H9 (cell line): ENCODE measurements at places on chromosomes 5 and 9. TPM values are rescaled to one million over a fixed set of nuclear protein-coding genes. Genes with fewer than 3 reads are reported as not detected.

FAM163B gene
- 0.39 and 0.64 TPM in 2 replicates for total RNA-seq

SPATA6L gene
- total RNA-seq, result 0.75 and 0.87 TPM in 2 replicates

GRCh38 chr5:150431574-150431973 is 18.0 kb downstream of the RPS14 start:
- no peak overlapping the region for H3K4me3 ChIP-seq
- H3K36me3 ChIP-seq, result no peaks in the 10 kb centered on the region
- no peaks in the 10 kb centered on the region for H3K4me1 ChIP-seq

DNA sequence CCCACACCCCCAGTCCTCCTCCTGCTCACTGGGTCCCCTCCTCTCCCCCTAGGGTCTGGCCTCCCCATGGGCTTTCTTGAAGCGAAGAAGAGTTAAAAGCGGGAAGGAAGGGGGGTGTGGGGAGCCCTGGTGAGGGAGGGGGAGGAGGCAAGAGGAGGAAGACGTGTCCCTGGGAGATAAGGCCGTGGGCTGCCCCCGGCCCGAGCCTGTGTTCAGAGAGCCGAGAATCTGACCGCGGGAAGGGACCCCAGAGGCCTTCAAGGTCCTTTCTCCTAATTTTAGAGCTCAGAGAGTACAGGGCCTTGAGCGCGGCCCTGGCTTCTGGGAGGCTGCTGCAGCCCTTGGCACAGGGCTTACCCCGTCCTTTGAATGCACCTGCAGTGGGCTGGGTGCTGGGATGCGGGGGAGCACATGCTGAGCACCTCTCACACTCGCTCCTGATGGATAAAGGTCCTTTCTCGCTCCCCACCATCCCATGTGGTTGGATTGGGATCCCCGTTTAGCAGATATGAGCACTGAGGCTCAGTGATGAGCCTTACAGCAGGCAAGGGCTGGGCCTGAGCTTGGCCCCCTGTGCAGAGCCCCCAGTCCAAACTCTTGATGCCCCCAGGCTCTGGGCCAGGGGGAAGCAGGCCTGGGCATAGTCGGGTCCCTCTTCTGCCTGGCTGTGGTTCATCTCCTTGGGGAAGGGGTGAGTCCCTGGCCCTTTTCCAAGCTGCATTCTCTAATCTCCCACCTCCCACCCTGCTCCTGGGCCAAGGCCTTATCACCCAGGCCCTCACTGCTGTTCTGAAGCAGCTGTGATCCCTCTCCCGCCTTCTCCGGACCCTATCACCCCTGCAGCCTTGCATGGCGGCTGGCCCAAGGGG is 5.9 kb downstream of the GFI1B start:
- DNase-seq, result no peak
- H3K27me3 ChIP-seq, result no peaks in the 10 kb centered on the region; the same call in 1 of the 2 replicates
- H3K4me1 ChIP-seq, result no peaks in the 10 kb centered on the region
- H3K36me3 ChIP-seq, result no peaks in the 10 kb centered on the region
- no peak overlapping the region for H3K27ac ChIP-seq

DNA sequence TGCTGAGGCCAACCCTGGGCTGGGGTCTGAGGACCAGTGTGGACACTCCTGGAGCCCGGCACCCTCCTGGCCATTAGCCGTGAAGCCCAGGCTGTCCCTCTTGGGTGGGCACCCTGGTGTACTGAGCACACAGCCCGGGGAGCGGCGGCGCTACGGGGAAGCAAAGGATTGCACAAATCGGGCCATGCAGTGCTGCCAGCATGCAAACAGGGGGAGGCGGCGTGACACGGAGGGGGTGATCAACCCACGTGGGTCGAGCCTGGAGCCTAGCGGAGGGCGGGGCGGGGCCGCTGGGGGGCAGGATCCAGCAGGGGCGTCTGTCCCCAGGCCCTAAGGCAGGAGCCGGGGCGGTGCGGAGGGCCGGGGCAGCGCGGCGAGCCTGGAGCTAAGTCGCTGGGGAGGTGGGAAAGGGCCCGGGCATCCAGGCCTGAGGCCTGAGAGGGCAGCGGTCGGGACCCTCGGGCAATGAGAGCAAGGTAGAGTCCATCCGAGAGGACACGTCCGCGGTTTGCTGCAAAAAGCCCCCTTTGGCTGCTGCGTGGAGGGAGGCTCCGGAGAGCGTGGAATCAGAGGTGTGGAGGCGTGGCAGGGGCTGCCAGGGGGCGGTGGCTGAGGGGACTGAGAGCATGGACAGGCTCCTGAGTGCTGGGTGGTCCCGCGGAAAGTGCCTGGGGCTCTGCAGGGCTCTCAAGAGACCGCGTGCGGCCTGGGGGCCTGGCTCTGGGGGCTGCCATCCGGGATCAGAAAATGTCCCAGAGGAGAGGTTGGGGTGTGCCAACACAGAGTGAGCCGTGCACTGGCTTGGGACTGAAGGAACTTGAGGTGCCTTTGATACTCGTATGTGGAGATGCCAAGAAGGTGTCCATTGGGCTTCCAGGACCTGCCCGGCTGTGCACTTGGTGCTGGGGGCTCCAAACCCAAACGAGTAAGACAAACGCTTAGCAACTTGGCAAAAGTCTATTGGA is 94.2 kb downstream of the BARX1 start:
- H3K36me3 ChIP-seq, result no peaks in the 10 kb centered on the region
- no peak overlapping the region for H3K27ac ChIP-seq
- no peaks in the 10 kb centered on the region; the same call in 1 of the 2 replicates for H3K4me1 ChIP-seq
- no peaks in the 10 kb centered on the region for H3K27me3 ChIP-seq
- H3K4me3 ChIP-seq, result no peak overlapping the region

DNA sequence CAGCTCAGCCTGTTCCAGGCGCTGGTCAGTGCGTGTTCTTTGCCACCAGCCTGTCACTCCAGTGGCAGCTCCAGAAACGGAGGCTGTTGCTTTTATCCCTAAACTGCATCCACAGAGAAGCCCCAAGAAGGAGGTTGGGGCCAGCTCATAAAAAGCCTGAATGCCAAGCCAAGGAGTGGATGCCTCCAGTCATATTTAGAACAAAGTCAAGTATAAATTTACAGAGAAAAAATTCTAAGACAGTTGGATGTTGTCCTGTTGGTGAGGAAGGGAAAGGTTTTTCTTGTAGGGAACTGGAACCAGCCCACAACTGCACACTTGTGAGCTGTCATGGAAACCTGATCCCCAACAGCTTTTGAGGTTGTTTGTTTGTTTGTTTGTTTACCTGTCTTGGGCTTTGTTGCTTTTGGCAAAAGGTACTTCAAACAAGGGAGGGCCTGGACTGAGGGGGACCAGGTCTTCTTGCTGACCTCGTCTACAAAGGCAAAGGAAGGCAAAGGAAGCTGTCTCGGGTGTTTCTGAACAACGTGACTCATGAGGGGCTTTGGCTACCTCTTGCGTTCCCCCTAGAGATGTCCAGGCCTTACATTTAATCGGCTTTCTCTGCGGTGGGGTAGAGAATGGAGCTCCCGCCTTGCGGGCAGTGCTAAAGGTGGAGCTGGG is 36.7 kb downstream of the OLFML2A start:
- no peak for DNase-seq
- peaks cover 3% of the 10 kb centered on the region; the same call in 1 of the 2 replicates for H3K4me1 ChIP-seq
- no peak overlapping the region for H3K4me3 ChIP-seq
- no peak overlapping the region for H3K27ac ChIP-seq
- H3K27me3 ChIP-seq, result no peaks in the 10 kb centered on the region

DNA sequence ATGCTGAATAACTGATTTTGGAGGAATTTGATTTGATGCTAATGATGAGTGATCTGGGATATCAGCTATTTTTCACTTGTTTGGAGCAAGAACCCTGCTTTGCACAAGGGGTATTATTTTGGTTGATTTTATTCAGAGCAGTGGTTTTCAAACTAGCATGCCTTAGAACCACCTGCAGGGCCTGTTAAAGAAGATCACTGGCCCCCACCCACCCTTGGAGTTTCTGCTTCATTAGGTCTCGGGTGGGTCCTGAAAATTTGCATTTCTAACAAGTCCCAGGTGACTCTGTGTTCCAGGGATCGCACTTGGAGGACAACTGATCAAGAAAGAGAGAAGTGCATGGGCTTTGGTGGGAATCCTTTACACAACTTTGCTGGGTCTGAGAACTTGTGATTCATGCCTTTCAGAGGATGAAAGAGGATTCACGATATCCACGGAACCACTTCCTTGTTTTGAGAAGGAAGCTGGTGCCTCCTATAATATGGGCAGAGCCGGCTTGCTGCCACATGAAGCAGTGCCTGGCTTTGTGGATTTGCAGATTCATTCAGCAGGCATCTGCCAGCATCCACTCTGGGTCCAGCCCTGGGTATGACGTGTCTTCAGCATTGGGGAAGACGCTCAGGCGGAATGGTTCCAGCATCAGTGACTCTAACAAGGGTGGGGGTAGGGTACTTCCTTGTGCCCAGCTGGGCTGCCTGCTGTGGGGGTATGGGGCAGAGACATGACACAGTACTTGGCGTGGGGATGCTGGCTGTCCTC is 106.6 kb upstream of the PITX1 start:
- DNase-seq, result no peak
- no peak overlapping the region for H3K4me3 ChIP-seq
- H3K27ac ChIP-seq, result no peak overlapping the region
- no peaks in the 10 kb centered on the region for H3K4me1 ChIP-seq
- H3K27me3 ChIP-seq, result no peaks in the 10 kb centered on the region; the same call in 1 of the 2 replicates
- no peaks in the 10 kb centered on the region for H3K36me3 ChIP-seq

GRCh38 chr5:10455277-10455670 is 13.6 kb downstream of the ROPN1L start:
- DNase-seq, result peak; percentile 60
- no peaks in the 10 kb centered on the region for H3K27me3 ChIP-seq
- H3K27ac ChIP-seq, result no peak overlapping the region
- no peak overlapping the region; the same call in 2 of the 3 replicates for H3K4me3 ChIP-seq

- no peaks in the 10 kb centered on the region for H3K4me1 ChIP-seq
- DNase-seq, result no peak
- H3K27ac ChIP-seq, result no peak overlapping the region
- no peaks in the 10 kb centered on the region; the same call in 2 of the 3 replicates for H3K36me3 ChIP-seq
- H3K4me3 ChIP-seq, result no peak overlapping the region
Observed at GRCh38 chr9:20509466-20509865, 112.8 kb downstream of the MLLT3 start.

DNA sequence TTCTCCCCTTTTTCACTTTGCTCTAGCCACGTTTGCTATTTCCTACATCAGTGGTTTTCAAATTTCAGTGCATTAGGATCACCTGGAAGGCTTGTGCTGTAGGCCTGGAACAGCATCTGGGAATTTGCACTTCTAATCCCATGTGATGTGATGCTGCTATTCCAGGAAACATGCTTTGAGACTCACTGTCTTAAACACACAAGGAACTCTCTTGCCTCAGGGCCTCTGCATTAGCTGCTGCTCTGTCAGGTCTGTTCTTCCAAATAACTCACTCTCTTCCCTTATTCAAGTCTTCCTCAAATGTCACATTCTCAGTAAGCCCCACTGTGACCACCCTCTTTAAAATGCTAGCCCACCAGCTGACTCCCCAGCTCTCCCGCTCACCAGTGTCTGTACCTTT is 204.0 kb downstream of the DNAH5 start:
- H3K27ac ChIP-seq, result no peak overlapping the region
- no peaks in the 10 kb centered on the region for H3K36me3 ChIP-seq
- H3K4me1 ChIP-seq, result peaks cover 3% of the 10 kb centered on the region; the same call in 1 of the 2 replicates
- H3K4me3 ChIP-seq, result no peak overlapping the region
- no peaks in the 10 kb centered on the region for H3K27me3 ChIP-seq
- DNase-seq, result no peak

DNA sequence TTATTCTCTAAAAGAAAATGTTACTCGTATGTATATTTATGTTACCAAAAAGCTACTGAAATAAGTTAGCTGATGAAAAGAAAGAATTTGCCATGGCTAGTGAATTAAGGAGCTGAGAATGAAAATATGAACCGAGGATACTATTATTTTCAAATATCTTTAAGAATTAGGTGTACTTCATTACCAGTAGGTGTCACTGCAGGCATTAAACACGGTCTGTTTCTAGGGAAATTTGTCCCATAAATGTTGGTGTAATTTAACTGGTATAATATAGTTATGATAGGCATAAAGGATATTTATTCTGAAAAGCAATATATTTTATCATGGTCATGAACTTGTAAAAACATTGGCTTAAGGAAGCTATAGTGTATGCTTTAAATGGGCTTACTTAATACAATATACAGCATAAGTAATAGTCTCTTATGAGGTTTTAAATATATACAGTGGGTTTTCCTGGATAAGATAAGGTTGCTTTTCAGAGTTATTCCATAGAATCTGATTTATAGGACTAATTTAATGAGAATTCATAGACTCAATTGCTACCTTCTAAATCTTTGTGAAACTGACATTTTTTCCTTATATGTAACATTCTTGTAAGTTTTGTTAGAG is 72.4 kb upstream of the MPDZ start:
- H3K27ac ChIP-seq, result no peak overlapping the region
- H3K27me3 ChIP-seq, result no peaks in the 10 kb centered on the region
- H3K4me3 ChIP-seq, result no peak overlapping the region
- no peak for DNase-seq

GRCh38 chr9:121620777-121621449 is 30.5 kb upstream of the DAB2IP start:
- H3K4me1 ChIP-seq, result no peaks in the 10 kb centered on the region
- H3K27me3 ChIP-seq, result no peaks in the 10 kb centered on the region
- H3K27ac ChIP-seq, result no peak overlapping the region

DNA sequence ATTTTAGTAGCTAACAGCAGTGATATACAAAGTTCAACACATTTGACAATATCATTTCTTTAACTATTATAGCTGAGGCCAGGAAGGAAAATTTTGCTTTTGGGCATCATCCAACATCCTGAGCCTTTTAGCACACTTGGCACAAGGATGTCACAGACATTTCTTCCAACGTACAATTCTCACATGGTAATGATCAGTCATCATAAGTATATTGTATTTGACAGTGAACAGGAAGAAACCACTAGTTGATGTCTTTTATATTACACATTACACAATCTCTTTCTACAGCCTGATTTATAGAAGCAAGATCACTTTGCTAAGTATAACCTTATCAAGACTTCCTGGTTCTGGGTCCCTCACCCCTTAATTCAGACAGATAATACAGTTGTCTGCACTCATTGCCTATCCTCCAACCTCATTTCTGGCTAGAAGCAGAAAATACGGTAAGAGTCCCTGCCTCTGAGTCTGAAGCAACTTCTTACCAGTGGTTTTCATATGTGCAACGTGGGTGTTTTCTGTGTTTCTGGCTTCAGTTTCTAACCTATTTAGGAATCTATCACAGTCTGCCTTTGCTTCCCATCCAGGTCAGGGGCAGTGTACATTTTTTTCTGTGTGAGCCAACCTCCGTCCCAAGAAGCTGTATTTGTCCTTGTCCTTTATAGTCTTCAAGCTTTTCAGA is 167.8 kb downstream of the PAM start:
- no peaks in the 10 kb centered on the region for H3K36me3 ChIP-seq
- H3K4me1 ChIP-seq, result no peaks in the 10 kb centered on the region
- DNase-seq, result no peak
- no peak overlapping the region for H3K27ac ChIP-seq
